M059J (cell line): ENCODE measurements at places on chromosomes 7 and 10. TPM values are rescaled to one million over a fixed set of nuclear protein-coding genes. Genes with fewer than 3 reads are reported as not detected.

- no peak for DNase-seq
Measured at GRCh38 chr10:71597821-71598498, 121.6 kb downstream of the C10orf105 start.

DNA sequence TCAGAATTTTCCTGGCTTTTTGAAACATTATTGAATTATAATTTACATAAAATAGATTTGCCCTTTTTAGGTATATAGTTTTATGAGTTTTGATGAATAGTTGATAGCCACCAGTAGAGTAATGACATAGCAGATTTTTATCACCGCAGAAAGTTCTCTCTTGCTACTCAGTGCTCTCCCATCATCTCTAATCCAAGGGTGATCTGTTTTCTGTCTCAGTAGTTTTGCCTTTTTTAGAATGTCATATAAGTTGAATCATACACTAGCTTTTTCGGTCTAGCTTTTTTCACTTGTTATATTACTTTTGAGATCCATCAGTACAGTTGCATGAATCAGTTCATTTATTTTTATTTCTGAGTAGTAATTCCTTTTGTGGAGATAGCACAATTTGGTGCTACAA, 17.9 kb downstream of the RSBN1L start:
- DNase-seq: no peak

DNA sequence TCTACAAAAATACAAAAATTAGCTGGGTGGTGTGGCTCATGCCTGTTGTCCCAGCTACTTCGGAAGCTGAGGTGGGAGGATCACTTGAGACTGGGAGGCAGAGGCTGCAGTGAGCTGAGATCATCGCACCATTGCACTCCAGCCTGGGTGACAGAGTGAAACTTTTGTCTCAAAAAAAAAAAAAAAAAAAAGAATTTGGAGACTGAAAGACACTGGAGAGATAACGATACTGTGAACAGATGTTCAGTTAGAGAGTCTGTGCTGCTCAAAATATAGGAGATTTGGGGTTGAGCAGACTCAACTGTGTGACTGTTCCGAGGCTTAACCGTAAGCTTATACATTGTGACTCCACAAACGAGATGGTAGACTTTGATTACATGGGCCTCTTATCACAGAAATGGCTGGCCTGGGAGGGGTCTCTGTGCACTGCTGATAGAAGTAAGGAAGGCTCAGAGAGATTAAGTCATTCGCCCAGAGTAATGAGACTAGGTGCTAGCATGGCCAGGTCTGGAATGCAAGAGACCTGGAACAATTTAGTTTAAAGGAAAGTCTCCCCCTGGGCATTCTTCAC, 19.4 kb downstream of the WBP1L start:
- no peak for DNase-seq

DPY19L1 gene
- 36.1 and 51.2 TPM in 2 replicates for total RNA-seq

VIPR2 gene
- total RNA-seq: not detected in 2 replicates

DNA sequence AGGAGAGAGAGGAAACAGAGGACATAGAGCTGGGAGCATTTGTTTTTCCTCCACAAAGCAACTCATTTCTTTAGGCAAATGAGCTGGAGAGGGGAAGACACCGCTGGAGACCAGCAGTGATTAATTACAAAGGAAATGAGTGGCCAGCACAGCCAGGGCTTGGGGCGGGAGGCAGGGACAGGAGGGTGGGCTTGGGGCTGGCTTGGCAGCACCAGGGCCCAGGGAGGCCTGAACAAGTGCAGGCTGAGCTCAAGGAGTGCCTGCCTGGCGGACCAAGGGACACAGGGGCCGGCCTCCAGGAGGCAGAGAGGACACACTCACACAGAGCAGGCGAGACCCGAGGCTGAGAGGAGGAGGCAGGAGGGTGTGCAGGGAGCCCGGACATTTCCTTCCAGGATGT, 149.0 kb upstream of the UNC5B start:
- DNase-seq: no peak

DNA sequence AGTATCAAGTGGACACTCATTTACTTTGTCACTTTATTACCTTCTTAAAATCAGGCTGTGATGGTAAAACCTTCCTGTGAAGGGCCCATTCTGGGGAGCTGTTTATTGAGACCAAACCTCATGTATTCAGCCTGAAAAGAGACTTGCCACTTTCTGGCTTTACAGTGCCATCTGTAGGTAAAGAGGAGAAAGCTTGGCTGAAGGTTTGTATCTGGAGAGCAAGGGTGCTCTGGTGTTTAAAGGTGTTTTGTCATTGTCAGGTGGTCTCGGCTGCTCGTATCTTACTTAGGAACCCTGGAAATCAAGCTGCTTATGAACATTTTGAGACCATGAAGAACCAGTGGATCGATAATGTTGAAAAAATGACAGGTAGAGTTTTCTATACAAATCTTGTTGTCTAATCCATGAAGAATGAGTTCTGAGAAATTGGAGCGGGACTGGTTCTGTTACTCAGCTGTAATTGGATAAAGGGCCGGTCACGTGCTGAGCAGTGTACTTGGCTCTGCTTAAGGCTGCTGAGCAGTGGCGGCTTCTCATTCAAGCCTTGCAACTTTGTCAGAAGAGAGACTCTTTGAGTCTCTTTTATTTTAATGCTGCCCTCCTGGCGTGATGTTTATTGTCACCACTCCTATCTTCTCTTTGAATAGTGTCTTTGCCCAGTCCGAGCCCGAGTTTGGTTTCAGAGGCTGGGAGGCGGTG, 46.9 kb downstream of the AP3M1 start:
- peak; percentile 32 for DNase-seq

PRRT4 gene
- not detected in 2 replicates for total RNA-seq

TSPAN12 gene
- total RNA-seq: 0.05 TPM in 1 of 2 replicates, not detected in the other

MORN4 gene
- total RNA-seq: 3.8 and 5.9 TPM in 2 replicates

GRCh38 chr7:40733578-40733977, 598.8 kb downstream of the SUGCT start:
- DNase-seq: peak; percentile 71

- no peak for DNase-seq
Measured at GRCh38 chr10:16429539-16429938, 7.3 kb upstream of the PTER start.

DNA sequence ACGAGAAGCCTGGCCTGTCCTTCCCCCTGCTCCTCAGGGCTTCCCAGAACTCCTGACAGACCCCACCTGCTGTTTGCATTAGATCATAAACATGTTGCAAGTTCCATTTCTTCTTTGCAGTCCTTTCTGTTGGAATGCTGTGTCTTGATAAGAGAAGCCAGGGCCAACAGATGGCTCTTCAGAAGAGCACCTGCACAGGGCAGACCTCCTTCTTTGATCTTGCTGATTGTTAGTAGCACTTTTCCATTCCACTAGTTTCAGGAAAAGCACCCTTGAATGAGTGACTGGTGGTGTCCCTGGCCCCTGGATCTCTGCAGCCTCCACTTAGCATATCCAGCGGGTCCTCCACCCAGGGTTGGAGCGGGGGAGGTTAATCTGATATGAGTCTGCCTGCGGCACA, 243.2 kb downstream of the GFRA1 start:
- no peak for DNase-seq

DNA sequence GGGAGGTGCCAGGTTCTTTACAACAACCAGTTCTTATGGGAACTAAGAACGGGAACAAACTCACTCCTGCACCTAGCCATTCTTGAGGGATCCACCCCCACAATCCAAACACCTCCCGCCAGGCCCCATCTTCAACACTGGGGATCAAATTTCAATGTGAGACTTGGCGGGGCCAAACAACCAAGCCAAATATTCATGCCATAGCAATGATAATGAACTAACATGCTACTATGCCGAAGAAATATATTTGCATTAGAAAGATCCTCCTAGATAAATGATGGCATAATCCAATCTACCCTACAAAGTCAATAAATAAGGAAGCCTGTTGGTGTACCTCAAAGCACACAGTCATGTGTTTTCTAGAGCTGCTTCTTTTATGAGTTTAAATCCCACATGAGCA, 57.6 kb downstream of the CCDC71L start:
- no peak for DNase-seq

GRCh38 chr7:68015122-68015977, 1018.7 kb downstream of the TYW1 start:
- DNase-seq: peak; percentile 30

DNA sequence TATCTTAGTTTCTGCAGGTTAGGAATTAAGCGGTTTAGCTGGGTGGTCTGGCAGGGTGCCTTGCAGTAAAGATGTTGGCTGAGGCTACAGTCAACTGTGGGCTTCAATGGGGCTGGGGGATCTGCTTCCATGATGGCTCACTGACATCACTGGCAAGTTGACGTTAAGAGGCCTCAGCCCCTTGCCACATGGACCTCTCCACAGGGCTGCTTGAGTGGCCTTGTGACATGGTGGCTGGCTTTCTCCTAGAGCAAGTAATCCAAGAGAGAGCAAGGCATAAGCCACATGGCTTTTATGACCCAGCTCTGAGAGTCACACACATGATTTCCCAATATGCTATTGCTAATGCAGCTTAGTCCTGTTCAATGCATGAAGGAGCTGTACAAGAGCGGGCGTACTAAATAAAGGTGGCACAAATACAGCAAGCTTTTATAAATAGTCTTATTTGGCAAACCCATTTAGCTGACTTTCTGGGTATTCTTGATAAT, 109.1 kb downstream of the SEPTIN7 start:
- DNase-seq: no peak

GRCh38 chr7:148050492-148051158, 539.9 kb upstream of the C7orf33 start:
- no peak for DNase-seq

GRCh38 chr7:151801782-151802468, 75.0 kb downstream of the PRKAG2 start:
- DNase-seq: no peak

GRCh38 chr7:150562919-150563318, 4.3 kb upstream of the GIMAP4 start:
- DNase-seq: no peak

PPP1R3C gene
- total RNA-seq: 15.9 and 18.1 TPM in 2 replicates
